Activated CD4-positive, alpha-beta T cell treated with anti-CD3 and anti-CD28 coated beads for 48 hours (primary cell): ENCODE measurements at places on chromosomes 2 and 18.

DNA sequence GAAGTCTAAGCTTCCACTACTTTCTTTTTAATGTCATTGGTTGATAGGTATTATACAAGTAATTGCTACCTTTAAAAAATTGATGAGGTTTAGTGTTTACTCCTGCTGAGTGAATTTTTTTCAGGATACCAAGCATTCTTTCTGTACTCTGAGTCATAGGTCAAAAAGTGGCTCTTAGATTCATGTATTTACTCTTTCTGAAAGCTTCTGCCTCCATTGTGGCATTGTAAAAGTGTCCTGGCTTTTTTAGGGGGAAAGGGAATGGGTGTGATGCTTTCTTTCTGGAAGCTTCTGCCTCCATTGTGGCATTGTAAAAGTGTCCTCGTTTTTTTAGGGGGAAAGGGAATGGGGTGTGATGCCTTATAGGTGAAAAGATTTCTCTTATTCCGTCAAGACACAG lies 286.5 kb downstream of the LPIN1 start:
- no peak for DNase-seq

GRCh38 chr18:75097491-75098225 lies 111.3 kb downstream of the PTGR3 start:
- DNase-seq = no peak

DNA sequence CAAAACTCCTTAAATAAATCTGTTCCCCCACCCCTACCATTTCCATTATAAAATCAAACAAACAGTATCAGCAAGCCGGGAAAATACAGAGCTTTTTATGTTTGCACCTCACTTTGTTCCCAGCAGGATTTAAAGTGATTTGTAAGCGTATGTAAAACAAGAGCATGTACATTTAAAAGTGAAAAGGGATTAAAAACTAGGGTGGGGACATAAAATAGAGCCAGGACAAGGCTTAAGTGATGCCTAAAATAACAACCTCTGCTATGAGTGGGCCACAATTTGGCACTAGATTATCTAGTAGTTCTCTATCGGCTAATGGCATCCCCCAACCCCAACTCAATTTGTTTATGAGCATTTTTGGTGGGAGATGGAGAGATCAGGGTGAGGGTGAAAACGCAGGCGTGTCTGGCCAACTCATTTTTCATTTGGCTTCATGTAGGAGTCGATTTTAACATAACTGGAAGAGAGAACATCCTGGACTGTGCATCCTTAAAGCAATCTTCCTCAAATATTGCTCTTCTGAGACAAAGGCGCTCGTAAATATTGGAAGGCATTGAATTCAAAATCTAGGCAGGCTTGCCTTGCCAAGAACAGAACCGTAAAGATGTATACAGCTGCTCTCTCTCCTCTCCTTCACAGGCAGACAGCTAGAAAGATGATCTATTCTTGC lies 34.5 kb upstream of the TSPYL6 start:
- DNase-seq = no peak

DNA sequence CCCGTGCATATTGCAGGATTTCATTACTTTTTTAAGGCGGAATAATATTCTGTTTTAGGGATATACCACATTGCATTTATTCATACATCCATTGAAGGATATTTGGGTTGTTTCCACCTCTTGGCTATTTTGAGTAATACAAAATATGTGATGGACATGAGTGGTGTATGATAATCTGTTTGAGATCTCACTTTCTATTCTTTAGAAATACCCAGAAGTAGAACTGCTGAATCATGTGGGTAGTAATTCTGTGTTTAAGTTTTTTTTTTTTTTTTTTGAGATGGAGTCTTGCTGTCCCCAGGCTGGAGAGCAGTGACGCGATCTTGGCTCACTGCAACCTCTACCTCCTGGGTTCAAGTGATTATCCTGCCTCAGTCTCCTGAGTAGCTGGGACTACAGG lies 201.4 kb downstream of the NYAP2 start:
- no peak for DNase-seq

DNA sequence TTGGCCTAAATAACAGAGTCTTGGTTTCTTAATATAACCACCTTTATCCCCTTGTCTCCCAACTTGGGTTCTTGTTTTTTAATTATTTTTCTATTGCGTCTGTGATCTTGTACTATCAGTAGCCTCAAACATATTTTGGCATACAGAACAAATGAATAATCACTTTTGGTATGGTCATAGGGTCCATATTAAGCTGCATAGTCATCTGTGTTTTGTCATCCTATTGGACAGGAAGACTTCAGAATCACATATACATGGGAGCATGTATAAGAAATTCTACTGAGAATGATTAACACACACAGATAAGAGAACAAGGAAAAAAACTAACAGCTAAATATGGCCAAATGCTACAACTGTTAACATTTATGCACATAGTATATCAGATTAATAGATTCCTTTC lies 126.0 kb downstream of the MEP1B start:
- no peak for DNase-seq

DNA sequence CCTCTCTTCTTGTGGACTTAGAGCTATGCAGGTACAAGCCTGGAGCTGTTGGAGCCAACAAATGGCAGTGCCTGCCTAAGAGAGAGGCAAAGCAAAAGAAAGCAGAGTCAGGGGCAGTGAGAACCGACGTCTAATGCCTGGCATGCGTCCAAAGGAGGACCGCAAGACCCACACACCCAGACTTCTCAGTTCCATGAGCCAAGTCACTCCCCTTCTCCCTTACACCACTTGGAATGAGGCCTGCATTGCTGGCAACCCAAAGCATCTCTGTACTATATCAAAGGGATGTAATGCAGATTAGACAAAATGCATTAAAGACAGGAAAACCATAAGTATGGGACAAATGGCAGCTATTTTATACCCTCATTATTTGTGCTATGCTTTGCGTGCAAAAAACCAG lies 49.9 kb upstream of the RNU4ATAC start:
- no peak for DNase-seq
